ENCODE measurements at places on chromosomes 16 and 17. TPM values are rescaled to one million over a fixed set of nuclear protein-coding genes. Genes with fewer than 3 reads are reported as not detected.

HS3ST2 gene
- polyA plus RNA-seq, result not detected

ABCC11 gene
- not detected for polyA plus RNA-seq

- no peaks in the 10 kb centered on the region for H3K27me3 ChIP-seq
- H3K4me1 ChIP-seq, result no peaks in the 10 kb centered on the region
- H3K4me3 ChIP-seq, result no peak overlapping the region
- DNase-seq, result no peak
Observed at GRCh38 chr16:7637446-7637845, 304.8 kb downstream of the RBFOX1 start.

DNA sequence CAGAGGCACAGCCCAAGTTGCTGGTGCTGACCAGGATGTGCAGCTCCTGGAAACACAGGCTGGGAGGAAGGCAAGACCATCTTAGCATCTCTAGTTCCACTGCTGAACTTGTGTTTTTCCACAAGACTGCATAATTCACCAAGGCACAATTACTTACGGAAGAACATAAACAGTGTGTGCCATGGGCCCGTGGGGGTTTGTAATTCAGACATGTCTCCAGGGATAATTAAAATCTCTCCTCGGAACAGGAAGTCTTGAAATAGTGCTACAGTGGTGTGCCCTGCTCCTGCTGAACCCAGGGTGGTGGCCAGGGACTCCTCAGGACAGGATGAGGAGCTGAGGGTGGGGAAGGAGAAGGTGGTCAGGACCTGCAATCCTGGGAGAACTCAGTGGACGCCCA is 188.2 kb downstream of the CCT6B start:
- H3K27ac ChIP-seq, result no peak overlapping the region
- H3K4me3 ChIP-seq, result no peak overlapping the region
- no peaks in the 10 kb centered on the region for H3K36me3 ChIP-seq
- no peak for DNase-seq

GRCh38 chr17:19551165-19551564 is 17.5 kb downstream of the SLC47A1 start:
- H3K27ac ChIP-seq, result no peak overlapping the region
- H3K4me1 ChIP-seq, result no peaks in the 10 kb centered on the region
- no peaks in the 10 kb centered on the region for H3K36me3 ChIP-seq

DNA sequence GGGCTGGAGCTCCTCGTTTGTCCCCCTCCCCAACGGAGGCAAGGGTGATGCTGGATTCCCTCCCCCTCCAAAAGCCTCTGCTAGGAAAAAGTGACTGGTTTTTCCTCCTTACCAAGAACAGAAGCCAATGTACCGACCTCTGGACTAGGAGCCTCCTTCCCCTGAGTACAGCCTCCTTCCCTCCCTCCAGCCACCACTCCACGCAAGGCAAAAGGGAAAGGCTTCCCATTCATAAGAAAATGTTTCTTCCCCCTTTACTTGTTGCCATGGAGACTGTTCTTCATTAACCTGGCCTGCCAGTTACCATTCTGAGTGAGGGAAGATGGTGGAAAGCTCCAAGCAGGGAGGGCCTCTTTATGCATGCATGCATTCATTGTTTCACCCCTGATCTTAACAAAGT is 4.3 kb upstream of the PIMREG start:
- peaks cover 4% of the 10 kb centered on the region for H3K27me3 ChIP-seq
- no peak for DNase-seq
- H3K36me3 ChIP-seq, result no peaks in the 10 kb centered on the region
- peaks cover 4% of the 10 kb centered on the region for H3K4me1 ChIP-seq

DNA sequence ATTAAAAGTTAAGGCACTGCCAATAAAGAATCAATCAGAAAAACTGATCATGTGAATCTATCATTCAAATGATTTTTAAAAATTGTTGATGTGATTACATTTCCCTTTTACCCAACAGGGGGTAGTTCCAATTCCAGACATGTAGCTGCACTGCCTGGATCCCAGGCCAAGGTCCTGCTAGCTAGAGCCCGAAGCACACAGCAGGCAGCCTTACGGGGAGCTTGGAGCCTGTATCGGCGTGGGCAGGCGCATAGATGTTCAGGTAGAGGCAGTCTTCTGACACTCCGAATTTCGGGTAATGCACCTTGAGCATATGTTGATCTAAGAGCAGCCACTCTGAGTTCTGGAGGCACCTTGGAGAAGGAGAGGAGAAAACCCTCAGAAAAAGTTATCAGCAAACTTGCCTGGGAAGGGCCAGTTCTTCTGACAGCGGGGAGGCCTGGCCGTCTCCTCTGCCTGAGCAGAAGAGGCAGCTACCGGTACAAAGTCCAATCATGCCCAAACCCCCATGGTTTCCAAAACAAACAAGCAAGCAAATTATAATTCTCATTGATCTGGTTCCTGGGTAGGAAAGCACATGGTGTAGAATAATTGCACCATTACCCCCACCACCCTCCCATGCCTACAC is 3.6 kb downstream of the CES5A start:
- H3K27ac ChIP-seq, result no peak overlapping the region
- no peaks in the 10 kb centered on the region for H3K36me3 ChIP-seq
- H3K27me3 ChIP-seq, result no peaks in the 10 kb centered on the region

DNA sequence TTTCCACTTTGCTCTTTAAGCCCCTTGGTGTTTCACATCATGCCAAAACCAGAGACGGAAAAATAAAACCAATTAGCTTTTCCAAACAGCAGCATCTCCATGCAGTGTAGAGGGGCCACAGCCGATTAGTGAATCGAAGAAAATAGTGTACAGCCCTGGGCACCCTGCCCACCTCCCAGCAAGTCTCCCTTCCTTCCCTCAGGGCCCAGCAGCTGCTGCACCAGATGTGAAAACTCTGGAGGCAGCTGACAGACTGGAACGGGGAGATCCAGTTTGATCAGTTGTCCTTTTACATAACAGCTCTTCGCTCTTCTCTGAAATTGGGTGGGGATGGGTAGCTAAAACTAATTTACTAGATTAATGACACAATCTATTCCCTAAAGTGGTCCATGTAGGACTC is 19.3 kb downstream of the TMEM11 start:
- H3K4me3 ChIP-seq, result no peak overlapping the region
- no peaks in the 10 kb centered on the region for H3K27me3 ChIP-seq
- no peak for DNase-seq
- H3K4me1 ChIP-seq, result no peaks in the 10 kb centered on the region
- peaks cover 11% of the 10 kb centered on the region for H3K36me3 ChIP-seq
- no peak overlapping the region for H3K27ac ChIP-seq

DNA sequence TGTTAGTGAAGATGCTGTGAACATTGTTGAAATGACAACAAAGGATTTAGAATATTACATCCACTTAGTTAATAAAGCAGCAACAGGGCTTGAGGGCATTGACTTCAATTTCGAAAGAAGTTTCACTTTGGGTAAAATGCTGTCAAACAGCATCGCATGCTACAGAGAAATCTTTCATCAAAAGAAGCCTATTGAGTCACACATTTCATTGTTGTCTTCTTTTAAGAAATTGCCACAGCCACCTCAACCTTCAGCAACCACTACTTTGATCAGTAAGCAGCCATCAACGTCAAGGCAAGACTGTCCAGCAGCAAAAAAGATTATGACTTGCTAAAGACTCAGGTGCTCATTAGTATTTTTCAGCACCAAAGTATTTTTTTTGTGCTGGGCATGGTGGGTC is 13.2 kb upstream of the MAP2K6 start:
- H3K4me3 ChIP-seq, result no peak overlapping the region
- no peak overlapping the region for H3K27ac ChIP-seq
- H3K36me3 ChIP-seq, result no peaks in the 10 kb centered on the region
- no peaks in the 10 kb centered on the region for H3K27me3 ChIP-seq
- no peak for DNase-seq

PLA2G10 gene
- not detected for polyA plus RNA-seq

- DNase-seq, result no peak
- H3K4me3 ChIP-seq, result no peak overlapping the region
- H3K27me3 ChIP-seq, result no peaks in the 10 kb centered on the region
- no peaks in the 10 kb centered on the region for H3K4me1 ChIP-seq
- H3K27ac ChIP-seq, result no peak overlapping the region
- H3K36me3 ChIP-seq, result no peaks in the 10 kb centered on the region
Observed at GRCh38 chr16:51418258-51418657, 267.2 kb upstream of the SALL1 start.

CD300E gene
- polyA plus RNA-seq, result not detected

- H3K4me1 ChIP-seq, result peaks cover 15% of the 10 kb centered on the region
- no peaks in the 10 kb centered on the region for H3K36me3 ChIP-seq
- H3K4me3 ChIP-seq, result no peak overlapping the region
- no peak overlapping the region for H3K27ac ChIP-seq
- no peaks in the 10 kb centered on the region for H3K27me3 ChIP-seq
Observed at GRCh38 chr17:74682028-74682427, 30.7 kb downstream of the CD300LF start.

GRCh38 chr16:22684574-22685458 is 129.1 kb upstream of the HS3ST2 start:
- H3K4me1 ChIP-seq, result no peaks in the 10 kb centered on the region
- no peak overlapping the region for H3K4me3 ChIP-seq
- no peaks in the 10 kb centered on the region for H3K36me3 ChIP-seq
- no peak for DNase-seq
- H3K27ac ChIP-seq, result no peak overlapping the region
- no peaks in the 10 kb centered on the region for H3K27me3 ChIP-seq

DNA sequence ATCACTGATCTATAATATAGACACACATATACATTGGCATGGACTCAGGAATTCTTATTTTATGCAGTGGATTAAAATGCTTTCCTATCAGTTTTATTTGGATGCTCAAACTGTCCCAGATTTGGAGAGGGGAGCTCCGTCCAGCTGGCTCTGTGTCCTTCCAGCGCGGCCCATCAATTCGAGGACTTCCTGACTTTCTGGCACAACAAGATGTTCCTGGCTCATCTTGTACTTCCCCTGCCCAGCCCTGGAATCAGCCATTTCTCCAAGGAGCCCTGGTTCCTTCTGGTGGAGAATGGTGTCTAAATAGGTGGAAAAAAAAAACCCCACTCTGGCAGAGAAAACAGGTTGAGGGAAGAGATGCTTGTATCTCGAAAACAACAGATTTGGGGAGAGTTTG is 94.5 kb downstream of the CRISPLD2 start:
- H3K27ac ChIP-seq, result no peak overlapping the region
- H3K4me3 ChIP-seq, result no peak overlapping the region
- no peaks in the 10 kb centered on the region for H3K4me1 ChIP-seq
- DNase-seq, result no peak

EFCAB13 gene
- 1.4 TPM for polyA plus RNA-seq

DNA sequence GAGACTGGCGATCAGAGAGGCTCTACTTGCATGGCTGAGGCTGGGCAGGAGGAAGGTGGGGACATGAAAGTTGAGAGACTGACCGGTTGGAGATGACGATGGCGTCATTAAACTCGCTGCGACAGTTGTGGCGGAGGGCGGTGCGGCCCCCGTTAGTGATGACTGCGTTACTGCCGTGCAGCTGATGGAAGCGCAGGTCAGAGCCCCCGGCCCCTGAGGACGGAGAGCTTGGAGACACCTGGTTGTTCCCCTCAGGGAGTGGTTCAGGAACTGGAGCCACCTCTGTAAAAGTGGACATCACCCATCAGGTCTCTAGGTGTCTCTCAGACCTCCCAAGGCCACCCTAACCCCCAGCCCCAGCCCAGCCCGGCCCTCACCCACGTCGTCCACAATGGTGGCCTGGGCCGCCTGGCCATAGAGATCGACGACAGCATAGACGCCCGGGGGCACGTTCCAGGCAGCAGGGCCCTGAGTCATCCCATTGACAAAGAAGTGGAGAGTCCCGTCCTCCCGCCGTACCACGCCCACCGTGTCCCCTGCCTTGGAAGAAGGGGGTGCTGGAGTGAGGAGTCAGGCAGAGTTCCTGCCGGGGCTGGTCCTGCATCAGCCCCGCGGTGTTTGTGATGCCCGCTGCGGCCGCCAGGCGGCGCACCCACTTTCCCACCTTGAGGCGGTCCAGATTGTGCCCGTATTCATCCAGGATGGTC is 5.3 kb downstream of the NEURL4 start:
- no peaks in the 10 kb centered on the region for H3K27me3 ChIP-seq
- H3K36me3 ChIP-seq, result peaks cover 36% of the 10 kb centered on the region
- H3K4me1 ChIP-seq, result peaks cover 23% of the 10 kb centered on the region
- peak; percentile 57 for DNase-seq

GRCh38 chr17:36506831-36507230 is 20.4 kb downstream of the ZNHIT3 start:
- H3K27ac ChIP-seq, result no peak overlapping the region
- peaks cover 4% of the 10 kb centered on the region for H3K36me3 ChIP-seq
- no peaks in the 10 kb centered on the region for H3K27me3 ChIP-seq
- no peak overlapping the region for H3K4me3 ChIP-seq

TMEM220 gene
- polyA plus RNA-seq, result 1.4 TPM

GRCh38 chr17:2055292-2056205 is 646 bp downstream of the HIC1 start:
- peaks cover 18% of the 10 kb centered on the region for H3K4me1 ChIP-seq
- no peaks in the 10 kb centered on the region for H3K36me3 ChIP-seq
- no peak for DNase-seq
- H3K27me3 ChIP-seq, result no peaks in the 10 kb centered on the region
- no peak overlapping the region for H3K27ac ChIP-seq
- peak overlapping the region; percentile 64 for H3K4me3 ChIP-seq

ACLY gene
- polyA plus RNA-seq, result 70.6 TPM

GRCh38 chr17:19447085-19447583 is 36.1 kb downstream of the RNF112 start:
- no peaks in the 10 kb centered on the region for H3K4me1 ChIP-seq
- no peaks in the 10 kb centered on the region for H3K36me3 ChIP-seq
- no peaks in the 10 kb centered on the region for H3K27me3 ChIP-seq
- no peak overlapping the region for H3K4me3 ChIP-seq

DNA sequence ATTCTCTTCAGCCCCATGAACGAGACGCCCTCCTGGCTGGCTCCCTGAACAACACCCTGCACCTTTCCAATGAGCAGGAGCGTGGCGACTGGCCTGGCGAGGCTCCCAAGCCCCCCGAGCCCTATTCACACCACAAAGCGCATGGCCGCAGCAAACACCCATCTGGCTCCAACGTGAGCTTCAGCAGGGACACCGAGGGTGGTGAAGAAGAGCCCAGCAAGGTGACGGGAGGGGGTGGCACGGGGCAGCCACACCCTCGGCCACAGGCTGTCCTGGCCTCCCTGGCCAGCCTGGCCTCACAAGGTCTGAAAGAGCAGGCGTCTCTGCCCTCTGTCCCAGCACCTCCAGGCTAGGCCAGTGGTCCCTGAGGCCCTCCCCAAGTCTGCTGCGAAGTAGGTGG is 23.7 kb downstream of the CASKIN2 start:
- H3K27me3 ChIP-seq, result no peaks in the 10 kb centered on the region
- no peak overlapping the region for H3K4me3 ChIP-seq
- peaks cover 9% of the 10 kb centered on the region for H3K36me3 ChIP-seq
- no peak overlapping the region for H3K27ac ChIP-seq
- H3K4me1 ChIP-seq, result peaks cover 21% of the 10 kb centered on the region
- no peak for DNase-seq

SLC6A4 gene
- polyA plus RNA-seq, result 0.08 TPM

Measured in CD8-positive, alpha-beta memory T cell (primary cell).